ENCODE measurements at places on chromosomes 3 and 15. TPM values are rescaled to one million over a fixed set of nuclear protein-coding genes. Genes with fewer than 3 reads are reported as not detected.
A peak's percentile ranks its signal among the peaks of the same experiment; 100 is the strongest.

GRCh38 chr3:172073262-172073915, 34.0 kb downstream of the FNDC3B start:
- DNase-seq, result no peak

Gene SERINC4
- not detected for total RNA-seq

DNA sequence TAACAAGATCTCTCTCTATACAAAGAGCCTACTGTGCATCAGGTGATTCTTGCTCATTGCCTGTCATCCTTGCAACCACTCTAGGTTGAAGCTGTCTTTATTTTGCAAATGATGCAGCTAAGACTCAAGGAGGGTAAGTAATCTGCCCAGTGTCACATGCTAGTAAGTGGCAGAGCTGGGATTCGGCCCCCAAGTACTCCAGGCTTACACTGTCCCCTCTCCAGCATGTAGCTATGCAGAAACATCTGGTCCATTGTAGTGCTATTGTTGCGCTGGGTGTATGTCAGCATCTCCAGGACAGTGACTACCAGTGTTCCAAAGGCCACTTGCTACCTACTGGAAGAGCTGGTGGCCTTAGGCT, 248.9 kb downstream of the SLCO3A1 start:
- no peak for DNase-seq

GRCh38 chr15:66777054-66777453, 75.0 kb downstream of the SMAD6 start:
- no peak for DNase-seq

- DNase-seq, result no peak
Measured at GRCh38 chr15:42073418-42073817, 20.9 kb downstream of the PLA2G4D start.

- peak; percentile 62 for DNase-seq
Measured at GRCh38 chr3:117735481-117736101, 1026.0 kb downstream of the TUSC7 start.

DNA sequence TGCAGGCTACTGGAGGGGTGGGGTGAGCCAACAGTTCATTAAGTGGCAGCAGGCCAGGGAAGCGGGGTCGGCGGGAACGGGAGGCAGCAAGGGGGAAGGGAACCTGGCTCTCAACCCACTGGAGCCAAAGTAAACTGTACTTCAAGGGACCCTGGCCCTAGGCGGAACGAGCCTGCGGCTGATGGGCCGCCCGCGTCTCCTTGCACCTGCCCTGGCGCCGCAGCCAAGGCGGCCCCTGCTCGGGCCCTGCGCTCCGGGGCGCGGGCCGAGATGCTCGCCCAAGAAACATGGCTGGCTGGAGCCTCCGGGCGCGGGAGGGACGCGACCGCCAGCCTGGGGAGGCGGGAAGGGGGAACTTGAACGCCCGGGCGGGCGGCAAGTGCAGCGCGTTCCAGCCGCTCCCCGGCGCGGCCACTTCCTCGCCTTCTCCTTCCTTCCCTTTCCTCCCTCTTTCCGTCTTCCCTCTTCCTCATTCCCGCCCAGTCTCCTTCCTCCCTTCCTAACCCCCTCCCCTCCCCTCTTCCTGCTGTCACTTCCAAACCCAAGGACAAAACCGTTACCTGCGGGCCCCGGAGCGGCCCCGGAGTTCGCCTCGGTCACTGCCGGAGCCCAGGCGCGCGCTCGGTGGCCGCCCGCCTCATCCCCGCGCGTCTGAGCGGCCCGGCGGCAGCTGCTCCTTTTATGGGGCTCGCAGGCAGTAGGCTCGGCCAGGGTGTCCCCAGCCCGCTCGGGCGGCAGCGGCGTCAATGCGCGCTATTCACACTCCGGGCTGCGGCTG, 489.7 kb downstream of the MAGI1 start:
- no peak for DNase-seq

- DNase-seq, result no peak
Measured at GRCh38 chr3:187706971-187707370, 4.6 kb upstream of the RTP2 start.

Gene NUDT16
- total RNA-seq, result 7.3 TPM

Gene FAM107A
- total RNA-seq, result 0.42 TPM

Data from M059J (cell line).